Activated naive CD4-positive, alpha-beta T cell treated with anti-CD3 and anti-CD28 coated beads, Interleukin-2, amount 10 ng/mL, durations not matched to agents 5 hours and 36 hours (primary cell): ENCODE measurements at places on chromosomes 7 and 10. TPM values are rescaled to one million over a fixed set of nuclear protein-coding genes. Genes with fewer than 3 reads are reported as not detected.

Gene PRLHR
- total RNA-seq: not detected

Gene BHLHA15
- total RNA-seq: not detected

Gene PRKAR2B
- total RNA-seq: 1.0 TPM

Gene SHH
- not detected for total RNA-seq

Gene MRLN
- not detected for total RNA-seq

Gene FIGNL1
- total RNA-seq: 27.2 TPM

Gene SLC39A12
- total RNA-seq: not detected

Gene SMKR1
- total RNA-seq: 4.0 TPM

Gene RSBN1L
- 24.9 TPM for total RNA-seq

Gene GPNMB
- 0.10 TPM for total RNA-seq

Gene RASA4B
- 14.1 TPM for total RNA-seq

Gene ASZ1
- not detected for total RNA-seq

Gene LRRD1
- not detected for total RNA-seq

Gene RASA4
- 36.1 TPM for total RNA-seq

Gene FGFR2
- total RNA-seq: not detected

Gene BTBD16
- total RNA-seq: not detected

Gene CALML3
- not detected for total RNA-seq

Gene UNC5B
- total RNA-seq: not detected

Gene LIPK
- not detected for total RNA-seq

Gene RSPH10B
- 0.67 TPM for total RNA-seq

Gene BICC1
- not detected for total RNA-seq

Gene FANK1
- not detected for total RNA-seq

Gene VWA2
- not detected for total RNA-seq

Gene HHEX
- total RNA-seq: not detected

Gene TMEM270
- not detected for total RNA-seq

Gene TUBAL3
- not detected for total RNA-seq

Gene IGFBP3
- total RNA-seq: 3.6 TPM

Gene CLEC5A
- total RNA-seq: not detected

Gene ST8SIA6
- 2.1 TPM for total RNA-seq

Gene FFAR4
- not detected for total RNA-seq

Gene GSAP
- 11.5 TPM for total RNA-seq

Gene AKR1E2
- total RNA-seq: 6.1 TPM

Gene NOC3L
- total RNA-seq: 19.7 TPM

Gene COBL
- not detected for total RNA-seq
